Vagina (tissue), 2 donors: ENCODE measurements at places on chromosomes 2 and 18.

DNA sequence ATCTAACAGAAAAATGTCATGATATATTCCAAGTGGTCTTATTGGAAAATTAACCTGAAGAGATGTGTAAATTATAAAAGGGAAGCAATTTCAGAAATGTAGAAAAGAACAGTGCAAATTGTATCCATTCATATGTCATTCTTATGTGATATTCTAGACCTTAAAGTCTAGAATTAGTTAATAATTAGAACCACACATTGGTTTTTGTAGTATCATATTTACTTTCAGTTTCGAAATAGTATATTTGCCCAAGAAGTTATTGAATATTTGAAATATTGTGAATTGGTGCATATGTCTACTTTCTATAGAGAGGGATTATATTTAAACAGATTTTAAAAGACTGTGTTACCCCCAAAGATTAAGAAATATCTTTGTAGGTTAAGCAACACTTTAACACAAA lies 1348.6 kb upstream of the ACVR2A start:
- DNase-seq = no peak

GRCh38 chr2:230144355-230144754 lies 75.4 kb downstream of the SP110 start:
- no peak for DNase-seq

GRCh38 chr2:106858810-106859209 lies 27.2 kb downstream of the ST6GAL2 start:
- DNase-seq = no peak

GRCh38 chr18:45386041-45386655 lies 229.1 kb upstream of the SLC14A2 start:
- no peak for DNase-seq

GRCh38 chr2:25964891-25965290 lies 17.4 kb downstream of the KIF3C start:
- no peak for DNase-seq

GRCh38 chr2:68426848-68427579 lies 40.1 kb downstream of the FBXO48 start:
- no peak for DNase-seq

GRCh38 chr18:48891721-48892120 lies 59.0 kb downstream of the SMAD7 start:
- no peak for DNase-seq

GRCh38 chr2:237056287-237056875 lies 29.3 kb upstream of the COPS8 start:
- DNase-seq = no peak

DNA sequence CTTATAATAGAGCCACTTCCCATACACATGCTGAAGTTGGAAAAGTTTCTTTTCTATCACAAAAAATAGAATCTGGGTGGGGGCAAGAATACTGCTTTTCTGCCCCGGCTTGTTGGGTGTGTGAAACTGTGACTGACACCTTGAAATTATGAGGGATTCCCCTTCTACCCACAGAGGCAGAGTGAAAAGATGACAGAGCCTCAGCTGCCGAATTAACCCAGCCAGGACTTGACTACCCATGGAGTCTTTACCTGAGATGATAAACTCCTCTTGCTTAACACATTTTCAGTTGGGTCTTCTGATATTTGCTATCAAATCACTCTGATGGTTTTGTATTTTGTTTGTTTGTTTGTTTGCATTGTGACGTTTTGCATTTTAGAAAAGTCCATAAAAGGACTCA lies 66.0 kb upstream of the PMAIP1 start:
- DNase-seq = no peak

DNA sequence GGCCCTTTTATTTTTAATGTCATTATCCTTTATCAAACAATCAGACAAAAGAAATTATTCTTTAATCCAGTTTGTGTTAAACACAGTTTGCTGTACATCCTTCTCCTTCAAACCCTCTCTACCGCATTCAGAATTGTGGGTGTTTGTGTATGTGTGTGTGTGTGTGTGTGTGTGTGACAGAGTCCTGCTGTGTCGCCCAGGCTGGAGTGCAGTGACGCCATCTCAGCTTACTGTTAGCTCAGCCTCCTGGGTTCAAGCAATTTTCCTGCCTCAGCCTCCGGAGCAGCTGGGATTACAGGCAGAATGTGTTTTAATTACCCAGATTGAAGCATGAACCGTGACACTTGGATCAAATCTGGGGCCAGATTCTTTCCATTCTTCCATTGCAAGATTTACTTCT lies 723.7 kb downstream of the DCDC2C start:
- no peak for DNase-seq

DNA sequence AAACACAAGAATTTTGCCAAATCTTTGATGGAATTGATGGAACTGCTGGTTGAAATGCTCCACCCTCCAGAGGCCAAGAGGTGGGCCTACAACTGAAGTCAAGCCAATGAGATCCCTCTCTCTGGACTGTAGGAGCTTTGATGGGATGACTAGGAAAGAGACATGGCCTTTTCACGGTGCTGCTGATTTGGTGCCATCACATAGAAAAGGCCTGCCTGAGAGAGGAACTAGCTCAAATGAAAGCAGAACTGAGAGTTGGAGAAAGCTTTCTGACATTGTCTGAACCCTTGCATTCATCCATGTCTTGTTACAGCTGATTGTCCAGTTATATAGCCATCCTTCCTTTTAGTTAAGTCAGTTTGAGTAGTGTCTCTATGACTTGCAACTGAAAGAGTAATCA lies 283.8 kb upstream of the LYPD1 start:
- DNase-seq = no peak

GRCh38 chr2:75605770-75606529 lies 40.6 kb upstream of the MRPL19 start:
- no peak for DNase-seq

DNA sequence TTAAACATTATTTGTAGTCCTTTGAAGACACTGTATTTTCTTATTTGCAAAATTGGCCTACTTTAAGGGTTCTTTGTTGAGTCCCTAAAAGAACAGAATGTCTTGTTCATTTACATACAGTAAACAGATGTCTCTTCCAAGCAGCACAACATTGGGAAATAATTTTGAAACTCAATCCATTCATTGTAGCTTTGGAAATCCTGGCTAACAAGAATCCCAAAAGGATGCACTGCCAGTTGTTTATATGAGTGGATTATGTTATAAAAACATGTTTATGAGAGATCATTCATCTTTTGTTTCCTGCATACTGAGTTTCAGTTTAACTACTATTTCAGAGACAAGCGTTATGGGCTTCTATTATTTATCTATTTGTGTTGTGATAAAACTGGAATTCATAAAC lies 499.3 kb downstream of the PID1 start:
- no peak for DNase-seq
